Non-pigmented ciliary epithelial cell (primary cell): ENCODE measurements at places on chromosomes 7 and 10.

DNA sequence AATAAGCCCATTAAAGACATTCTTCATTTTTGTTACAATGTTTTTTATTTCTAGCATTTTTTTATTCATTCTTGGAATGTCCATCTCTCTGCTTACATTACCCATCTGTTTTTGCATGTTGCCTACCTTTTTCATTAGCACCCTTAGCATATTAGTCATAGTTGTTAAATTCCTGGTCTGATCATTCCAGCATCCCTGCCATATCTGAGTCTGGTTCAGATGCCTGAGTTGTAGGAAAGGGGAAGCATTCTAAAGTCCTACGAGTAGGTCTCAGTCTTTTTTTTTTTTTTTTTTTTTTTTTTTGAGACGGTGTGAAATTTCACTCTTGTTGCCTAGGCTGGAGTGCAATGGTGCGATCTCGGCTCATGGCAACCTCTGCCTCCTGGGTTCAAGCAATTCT is 19.7 kb upstream of the NRF1 start:
- no peak for DNase-seq

DNA sequence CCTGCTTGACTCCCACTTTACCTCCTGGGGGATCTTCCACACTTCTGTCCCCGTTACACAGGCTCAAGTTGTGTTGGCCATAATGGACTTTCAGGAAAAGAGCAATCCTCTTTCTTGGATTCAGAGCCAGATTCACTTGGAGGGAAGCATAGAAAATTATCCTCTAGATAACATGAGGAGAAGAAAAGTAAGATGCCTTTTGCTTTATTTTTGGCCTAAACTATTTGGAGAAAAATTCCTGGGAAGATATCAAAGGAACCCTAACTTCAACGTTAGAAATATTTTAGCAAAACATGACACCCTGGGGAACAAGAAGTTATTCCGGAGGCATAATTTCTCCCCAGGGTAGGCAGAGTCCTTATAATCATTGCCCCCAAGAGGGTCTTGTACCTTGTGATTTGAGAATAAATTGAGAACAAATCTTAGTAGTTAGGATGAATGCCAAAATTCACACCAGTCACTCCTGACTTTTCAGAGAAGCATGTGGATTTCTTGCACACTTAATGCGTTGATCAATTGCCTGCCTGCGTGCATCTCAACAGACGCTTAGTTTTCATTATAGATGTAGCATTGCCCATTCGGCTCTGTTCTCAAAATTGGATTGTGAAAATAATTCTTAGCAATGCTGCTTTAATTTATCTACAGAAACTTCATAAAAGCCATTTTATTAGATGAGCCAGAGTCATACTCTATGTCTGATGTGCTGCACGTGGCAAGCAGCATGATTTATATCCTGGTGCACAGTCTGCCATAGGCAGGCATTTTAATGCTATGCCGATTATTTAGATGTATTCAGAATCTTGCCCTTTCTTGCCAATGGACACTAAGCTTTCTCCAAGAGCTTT is 224.4 kb downstream of the C7orf25 start:
- no peak for DNase-seq

- DNase-seq = no peak
Measured at GRCh38 chr7:77657427-77658224, 38.6 kb upstream of the RSBN1L start.

- DNase-seq = no peak
Measured at GRCh38 chr10:79021948-79022499, 46.7 kb upstream of the ZMIZ1 start.

- DNase-seq = no peak
Measured at GRCh38 chr10:3432081-3432825, 259.7 kb upstream of the PITRM1 start.

- no peak for DNase-seq
Measured at GRCh38 chr10:74822521-74823089, 3.8 kb upstream of the KAT6B start.

- no peak for DNase-seq
Measured at GRCh38 chr7:126657599-126658358, 595.0 kb downstream of the GRM8 start.

- no peak for DNase-seq
Measured at GRCh38 chr10:103276896-103277712, at the start of gene INA. TSS of gene INA (plus strand) at chr10:103277138. CDS start at chr10:103277212, 74 bp downstream.
